Mucosa of descending colon (tissue), 3 donors: ENCODE measurements at places on chromosomes 5 and 9. TPM values are rescaled to one million over a fixed set of nuclear protein-coding genes. Genes with fewer than 3 reads are reported as not detected.

Gene PCDHGA2
- total RNA-seq, result 0.41 TPM

Gene INSL6
- total RNA-seq, result not detected

Gene TCOF1
- 36.2 TPM for total RNA-seq

Gene RIC1
- 15.8 TPM for total RNA-seq

- no peak for DNase-seq
Measured at GRCh38 chr5:36060420-36060887, 6.2 kb downstream of the UGT3A2 start.

DNA sequence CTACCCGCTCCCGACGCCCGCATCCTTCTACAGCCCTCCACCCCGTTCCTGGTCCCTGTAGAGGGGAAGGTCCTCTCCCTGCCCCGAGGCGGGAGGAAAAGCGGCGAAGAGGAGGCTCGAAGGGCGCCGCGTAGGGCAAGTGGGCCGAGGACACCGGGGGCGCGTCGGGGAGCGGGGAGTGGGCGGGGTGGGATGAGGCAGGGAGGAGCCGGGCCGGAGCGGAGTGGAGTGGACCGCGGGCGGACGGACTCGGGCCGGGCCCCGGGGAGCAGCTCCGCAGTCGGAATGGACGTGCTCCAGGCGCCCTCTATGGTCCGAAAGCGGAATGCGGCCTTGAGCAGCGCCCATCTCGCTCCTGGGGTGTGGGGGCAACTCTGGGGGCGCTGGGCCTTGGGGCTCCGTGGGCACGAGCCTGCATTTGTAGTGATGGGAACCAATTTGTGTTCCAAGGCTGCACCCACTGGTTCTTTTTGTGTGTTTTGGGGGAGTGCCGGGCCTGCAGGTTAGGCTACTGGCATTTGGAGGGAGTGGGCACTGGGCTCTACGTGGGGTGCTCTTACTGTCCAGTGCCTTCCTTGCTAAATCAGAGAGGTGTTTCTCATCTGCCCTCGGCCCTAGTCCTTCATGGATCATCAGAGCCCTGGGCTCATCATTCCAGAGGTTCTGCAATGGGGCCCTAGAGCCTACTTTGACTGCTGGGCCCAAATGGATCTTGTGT is 7.3 kb downstream of the IRX1 start:
- peak; percentile 16 for DNase-seq

DNA sequence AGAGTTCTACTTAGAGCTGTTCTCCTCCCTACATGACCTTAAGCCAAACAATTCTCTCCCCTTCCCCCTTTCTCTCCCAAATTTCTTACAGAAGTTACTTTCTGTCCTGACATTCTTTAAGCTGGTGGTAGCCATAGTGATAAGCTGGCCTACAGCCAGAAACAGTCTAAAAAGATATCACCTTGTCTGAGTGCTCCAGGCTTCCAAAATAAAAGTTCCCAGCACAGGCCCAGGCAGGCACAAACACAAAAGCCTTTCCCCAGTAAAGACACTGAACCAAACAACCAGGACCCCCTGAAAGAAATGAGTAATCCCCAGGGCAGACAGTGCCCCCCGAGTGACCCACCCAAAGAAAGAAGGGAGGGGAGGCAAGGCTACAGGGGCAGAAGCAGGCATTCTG is 19.2 kb downstream of the SIL1 start:
- no peak for DNase-seq

DNA sequence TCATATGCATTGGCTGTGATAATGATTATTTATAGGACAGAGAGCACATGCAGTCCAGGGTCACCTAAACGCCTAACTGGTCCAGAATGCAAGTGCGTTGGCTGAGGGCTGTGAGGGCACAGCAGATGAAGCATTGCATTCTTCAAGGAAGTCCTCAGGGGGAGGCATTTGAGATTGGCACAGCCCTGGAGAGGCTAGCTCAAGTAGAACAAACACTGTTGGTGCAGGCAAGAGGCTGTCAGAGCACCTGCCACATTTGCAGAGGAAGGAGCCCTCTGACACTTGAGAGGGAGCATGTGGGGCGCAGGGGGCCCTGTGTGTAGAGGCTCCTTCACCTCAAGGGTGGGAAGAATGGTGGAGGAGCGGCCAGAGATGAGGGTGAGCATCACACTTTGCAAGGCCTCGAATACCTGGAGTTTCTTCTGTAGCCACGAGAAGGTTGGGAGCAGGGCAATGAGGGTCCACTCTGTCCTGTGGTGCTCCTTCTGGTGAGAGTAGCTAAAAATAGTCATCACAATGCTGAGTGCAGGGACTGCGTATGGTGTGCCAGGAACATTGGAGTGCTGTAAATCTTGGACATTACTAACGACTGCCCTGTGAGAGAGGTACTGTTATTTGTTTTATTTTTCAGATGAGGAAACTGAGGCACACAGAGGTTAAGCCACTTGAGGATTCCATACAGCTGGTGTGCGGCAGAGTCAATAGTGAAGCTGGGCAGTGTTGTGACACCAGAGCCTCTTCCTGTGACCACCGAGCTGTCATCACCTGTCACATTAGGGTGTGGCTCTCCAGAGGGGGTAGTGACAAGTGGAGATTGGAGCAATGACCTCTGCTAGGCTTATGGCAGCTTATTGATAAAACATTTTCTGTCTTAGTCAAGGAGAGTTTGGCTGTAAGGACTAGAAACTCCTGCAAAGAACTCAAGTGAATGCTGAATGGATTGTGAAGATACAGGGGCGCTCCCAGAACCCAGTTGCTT is 100.2 kb downstream of the PIP5K1B start:
- no peak for DNase-seq

GRCh38 chr9:132311978-132312377 is 42.8 kb downstream of the SETX start:
- no peak for DNase-seq

DNA sequence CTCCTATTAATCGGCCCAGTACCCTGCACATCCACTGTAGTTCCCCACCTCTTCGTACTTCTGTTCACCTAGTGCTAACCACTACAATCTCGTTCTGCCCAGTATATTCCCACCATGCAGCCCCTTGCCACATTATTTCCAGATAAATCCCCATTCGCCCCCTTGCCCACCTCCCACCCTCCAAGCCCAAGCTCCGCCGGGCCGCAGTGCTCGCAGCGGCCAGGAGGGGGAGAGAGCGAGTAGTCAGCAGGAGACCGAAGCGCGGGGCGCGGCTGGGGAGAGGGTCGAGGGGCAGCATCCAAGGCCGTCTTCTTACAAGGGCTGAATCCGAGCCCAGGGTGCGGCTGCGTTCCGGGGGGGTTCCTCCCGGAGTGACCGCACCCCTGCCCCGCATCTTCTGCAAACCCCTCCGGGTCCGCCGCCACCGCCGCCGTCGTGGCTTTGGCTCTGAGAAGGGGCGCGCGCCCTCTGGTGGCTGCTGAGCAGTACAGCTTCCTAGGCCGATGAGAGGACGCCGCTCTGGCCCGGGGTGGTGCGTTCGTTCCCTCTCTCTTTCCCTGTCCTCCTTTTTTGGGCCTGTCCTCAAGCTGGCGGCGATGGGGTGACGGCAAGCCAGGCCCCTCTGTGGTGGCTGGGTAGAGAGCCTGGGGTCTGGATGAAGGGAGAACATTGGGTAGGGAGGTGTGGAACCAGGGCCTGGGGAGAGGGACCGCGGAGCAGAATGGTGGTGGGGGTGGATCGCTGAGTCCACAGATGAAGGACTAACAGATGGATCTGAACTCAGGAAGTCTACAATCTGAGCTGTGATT is 30.0 kb upstream of the PSD2 start:
- peak; percentile 78 for DNase-seq

- DNase-seq, result no peak
Measured at GRCh38 chr5:171369898-171370297, 17.8 kb upstream of the NPM1 start.

DNA sequence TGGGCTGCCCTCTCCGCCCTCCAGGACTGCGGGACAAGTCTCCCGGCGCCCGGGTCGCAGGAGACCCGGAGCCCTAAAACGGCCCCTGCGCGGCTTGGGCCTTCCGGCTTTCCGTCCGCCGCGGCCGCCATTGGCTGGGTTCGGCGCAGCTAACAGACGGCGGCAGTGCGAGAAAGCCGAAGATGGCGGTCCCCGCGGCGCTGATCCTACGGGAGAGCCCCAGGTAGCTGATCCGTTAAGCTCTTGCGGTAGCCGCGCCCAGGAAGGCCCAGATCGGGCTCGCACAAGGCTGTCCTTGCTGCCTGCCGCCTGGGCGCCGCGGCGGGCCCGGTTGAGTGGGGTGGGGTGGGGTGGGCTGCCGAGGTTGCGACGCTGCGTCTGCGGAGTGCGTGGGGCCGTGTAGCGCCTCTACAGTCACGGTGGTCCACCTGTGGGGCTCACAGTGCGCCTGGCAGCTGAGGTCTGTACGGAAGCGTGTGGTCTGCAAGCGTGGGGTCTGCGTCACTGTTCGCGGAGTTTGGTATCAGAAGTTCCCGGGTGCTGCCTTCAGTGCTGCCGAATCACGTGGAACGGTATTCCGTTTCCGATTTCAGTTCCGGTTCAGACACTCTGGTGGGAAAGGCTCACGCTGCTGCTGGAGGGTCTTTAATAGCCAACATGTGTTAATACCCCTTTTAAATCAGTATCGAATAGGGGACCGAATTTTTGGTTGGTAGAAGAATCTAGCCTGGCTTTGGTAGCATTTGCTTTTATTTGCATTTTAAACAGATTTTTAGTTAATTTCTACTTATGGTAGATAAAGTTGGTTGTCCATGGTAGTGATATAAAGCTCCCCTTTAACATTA is at the start of gene COMMD10:
Gene COMMD10, plus strand, starts transcription at position 155 of the 845 bp plus-strand sequence.
- DNase-seq, result peak; percentile 85

DNA sequence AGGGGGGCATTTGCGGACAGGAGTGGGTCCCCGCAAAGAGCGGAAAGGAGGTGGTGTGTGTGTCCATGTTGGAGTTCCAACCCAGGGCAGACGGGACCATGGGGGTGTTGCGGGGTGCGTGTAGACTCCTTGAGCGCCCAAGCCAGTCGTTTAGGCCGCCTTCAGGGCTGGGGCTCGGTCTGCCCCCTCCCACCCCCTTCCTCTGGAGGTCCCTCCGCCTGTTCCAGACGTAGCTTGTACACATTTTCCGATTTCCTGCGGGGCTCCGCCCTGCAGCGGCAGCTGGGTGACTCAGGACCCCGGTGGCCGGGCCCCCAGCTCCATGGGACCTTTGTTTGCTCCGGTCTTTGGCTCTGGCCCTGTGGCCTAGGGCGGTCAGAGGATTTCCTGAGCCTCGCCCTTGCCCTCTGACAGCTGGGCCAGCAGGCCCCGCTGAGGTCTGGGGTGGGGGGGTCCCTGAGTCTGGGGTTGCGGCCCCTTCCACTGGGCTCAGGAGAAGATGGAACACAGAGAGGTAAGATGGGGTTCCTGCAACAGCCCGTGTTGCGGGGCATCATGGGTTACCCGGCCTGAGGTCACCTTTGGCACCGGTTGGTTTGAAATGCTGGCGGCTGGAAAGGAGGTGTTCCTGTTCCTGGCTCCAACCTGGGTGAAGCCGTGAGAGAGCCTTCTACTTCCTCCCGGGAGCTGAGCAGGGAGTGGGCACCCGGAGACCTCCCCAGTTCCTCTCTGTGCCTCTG is 1.5 kb downstream of the PKN3 start:
- DNase-seq, result peak; percentile 56

DNA sequence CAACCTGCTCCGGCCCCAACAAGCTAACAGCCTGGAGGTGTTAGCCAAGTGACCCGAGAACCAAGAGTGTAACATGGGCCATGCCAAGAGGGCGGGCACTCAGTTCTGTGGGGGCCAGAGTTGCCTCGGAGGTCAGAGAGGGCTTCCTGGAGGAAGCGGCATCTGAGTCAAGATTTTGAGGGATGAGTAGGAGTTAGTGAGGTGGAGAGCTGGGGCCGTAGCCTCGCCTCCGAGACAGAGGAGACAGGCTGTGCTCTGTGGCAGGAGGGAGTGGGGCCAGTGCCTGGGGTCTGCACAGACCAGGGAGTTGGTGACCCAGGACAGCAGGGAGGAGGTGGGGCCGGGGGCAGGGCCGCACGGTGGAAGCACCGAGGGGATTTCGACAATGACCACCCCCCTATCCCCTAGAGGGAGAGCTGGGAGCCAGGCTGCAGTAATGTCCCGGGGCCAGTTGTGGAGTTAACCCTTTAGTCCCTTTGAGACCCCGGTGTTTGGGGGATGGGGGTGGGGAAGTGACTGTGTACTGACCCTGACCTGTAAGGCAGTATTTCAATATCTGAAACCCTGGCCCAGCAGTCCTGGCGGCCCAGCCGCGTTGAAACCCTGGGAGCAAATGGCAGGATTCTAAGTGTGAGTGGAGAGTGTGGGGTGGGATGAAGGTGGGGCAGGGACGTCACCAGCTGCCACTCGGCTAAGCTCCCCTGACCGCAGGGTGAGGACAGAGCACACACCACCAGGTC is 148.7 kb upstream of the COL5A1 start:
- DNase-seq, result no peak

DNA sequence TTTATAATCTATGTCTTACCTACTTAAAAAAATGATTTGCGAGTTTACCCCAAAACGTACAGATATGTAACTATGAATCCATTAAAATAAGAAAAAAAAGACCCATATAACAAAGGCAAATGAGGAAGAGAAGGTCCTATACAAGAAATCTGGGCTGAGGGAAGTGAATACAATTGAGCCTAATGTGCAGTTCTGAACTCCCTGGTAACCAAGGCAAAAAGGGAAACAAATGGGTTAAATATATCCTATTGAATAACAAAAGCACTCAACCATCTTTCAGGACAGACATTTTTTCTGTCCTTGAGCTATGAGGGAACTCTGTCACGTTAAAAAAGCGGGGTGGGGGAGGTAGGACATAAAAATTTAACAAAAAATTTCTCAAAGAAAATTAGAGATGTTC is 78.6 kb downstream of the PTPN3 start:
- DNase-seq, result no peak

DNA sequence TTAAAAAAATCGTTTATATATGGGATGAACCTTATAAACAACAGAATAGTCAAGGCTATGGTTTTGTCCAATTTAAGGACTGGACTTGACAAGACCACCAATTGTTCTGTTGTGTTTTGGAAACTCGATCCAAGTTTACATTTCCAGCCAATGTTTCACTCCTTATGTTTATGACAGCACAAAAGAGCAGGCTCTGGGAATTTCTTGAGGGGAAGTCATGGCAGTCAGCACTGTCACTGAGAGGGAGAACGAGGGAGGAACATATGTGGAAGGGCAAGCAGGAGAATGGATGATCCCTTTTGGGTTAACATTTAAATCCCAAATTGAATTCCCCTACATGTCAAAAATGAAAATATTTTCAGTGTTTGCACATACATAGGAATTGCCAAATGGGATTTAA is 292.5 kb downstream of the MARCHF11 start:
- DNase-seq, result no peak

DNA sequence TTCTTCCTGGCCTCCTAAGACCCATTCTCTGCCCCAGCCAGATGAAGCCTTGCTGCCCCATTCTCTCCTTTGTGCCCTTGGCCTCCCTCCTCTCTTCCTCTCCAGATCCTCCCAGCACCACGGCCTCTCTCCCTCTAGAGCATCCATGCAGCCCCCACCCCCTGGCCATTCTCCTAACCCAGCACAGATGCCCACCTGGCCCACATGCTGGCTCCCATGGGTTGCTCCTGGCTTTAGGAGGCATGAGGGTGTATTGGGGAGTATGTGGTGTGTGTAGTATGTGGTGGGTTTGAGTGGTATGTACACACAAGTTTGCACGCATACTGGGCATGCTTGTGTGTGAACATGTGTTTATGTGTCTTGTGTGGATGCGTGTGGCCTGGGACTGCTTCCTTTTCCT is 47.1 kb downstream of the FOXI1 start:
- no peak for DNase-seq
